ENCODE measurements at places on chromosomes 3 and 15.

DNA sequence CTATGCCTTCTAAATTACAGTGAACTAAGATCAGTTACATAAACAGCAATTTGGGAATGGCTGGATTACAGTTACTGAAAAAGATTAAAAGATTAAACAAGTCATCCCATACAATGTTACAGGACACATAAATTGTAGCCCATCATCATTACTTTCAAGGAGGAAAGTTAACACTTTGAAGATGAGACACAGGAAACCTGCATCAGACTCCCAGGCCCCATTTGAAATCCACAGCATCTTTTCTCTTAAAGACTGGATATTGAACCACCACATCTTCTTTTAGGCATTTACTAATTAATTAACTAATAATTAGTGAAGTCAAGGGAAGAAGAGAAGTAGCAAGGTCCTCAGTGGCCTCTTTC is 170.2 kb downstream of the PLCL2 start:
- no peak for DNase-seq

DNA sequence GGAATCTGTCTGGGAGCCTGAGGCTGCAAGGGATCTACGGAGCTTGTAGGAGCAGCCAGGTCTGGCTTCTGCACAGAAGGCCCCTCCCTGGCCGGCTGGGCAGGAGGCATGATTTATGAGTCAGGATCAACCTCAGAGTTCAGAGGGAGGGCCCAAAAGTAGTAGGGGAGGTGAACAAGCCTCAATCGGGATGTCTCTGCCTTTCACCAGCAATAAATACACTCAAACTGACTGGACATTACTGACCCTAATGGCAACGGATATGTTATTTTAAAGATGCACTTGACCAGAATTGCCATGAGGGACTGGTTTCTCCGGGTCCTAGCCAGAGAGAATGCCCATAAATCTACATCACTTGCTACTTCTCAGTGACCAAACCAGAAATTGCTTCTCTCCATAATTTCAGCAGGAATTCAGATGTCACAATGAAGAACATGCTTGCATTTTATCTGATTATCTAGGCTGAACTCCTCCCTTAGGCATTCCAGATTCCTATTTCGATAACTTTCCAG is 109.6 kb upstream of the LMOD3 start:
- no peak for DNase-seq

DNA sequence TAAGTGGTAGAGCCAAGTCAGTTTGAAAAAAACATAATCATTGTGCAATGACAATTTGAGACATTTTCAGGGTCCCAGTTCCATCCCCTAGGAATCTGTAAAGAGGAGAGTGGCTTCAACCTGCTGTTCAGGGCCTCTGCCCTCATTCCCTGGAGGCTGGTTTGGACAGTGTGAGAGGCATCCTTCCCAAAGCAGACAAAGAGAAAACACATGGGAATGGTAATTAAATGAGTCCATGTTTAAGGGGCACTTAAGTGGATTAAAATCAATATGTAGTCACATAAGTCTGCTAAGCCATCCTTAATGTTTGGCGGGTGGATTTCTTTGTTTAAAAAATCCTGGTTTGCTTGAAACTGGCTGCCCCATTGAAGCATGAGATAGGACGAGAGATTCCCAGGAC is 146.3 kb upstream of the CTDSPL start:
- no peak for DNase-seq

DNA sequence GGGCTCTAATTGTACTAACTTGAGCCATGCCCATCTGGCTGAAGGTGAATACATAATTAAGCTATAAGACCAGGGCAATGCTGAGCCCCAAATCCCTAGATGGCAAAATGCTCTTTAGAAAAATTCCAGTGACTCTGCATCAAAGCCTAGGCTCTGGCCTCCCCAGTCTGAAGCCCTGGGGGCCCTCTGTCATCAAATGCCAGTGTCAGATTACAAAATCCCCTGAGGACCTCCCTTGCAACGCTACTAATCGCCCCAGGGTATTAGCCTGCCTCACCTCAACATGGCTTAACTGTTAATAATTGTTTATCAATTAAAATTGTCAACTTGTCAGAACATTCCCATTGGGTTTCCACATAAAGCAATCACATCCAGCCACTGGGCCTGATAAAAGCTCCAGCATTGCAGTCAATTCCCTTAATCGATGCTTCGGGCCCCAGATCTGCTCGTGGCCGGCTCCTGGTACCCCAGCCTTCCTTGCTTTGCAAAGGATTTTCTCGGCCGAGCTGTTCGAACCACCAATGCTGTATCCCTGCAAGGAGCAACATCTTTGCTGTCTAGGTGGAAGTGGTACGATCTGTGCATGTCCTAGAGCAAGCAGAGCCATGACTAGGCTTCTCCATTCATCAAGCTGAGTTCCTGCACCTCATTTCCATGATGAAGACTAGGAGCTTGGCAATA is 151.7 kb downstream of the MEGF11 start:
- DNase-seq, result no peak

DNA sequence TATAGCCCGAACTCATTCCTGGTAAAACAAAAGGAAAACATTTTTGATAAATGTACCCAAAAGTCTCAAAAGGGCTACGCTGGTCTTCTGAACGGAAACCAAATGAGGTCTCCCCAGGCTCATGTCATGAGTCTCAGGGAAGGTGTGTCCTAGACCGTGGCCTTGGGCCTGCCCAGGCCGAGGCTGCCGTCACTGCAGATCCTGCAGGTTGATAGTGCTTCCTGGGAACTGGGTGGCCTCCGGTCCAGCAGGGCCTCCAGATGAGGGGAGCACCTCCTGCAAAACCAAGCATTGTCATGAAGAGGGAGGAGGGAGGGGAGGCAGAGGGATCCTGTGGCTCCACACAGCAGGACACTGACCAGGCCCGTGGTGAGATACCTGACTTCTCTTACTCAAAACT is 37.5 kb downstream of the ZXDC start:
- DNase-seq, result no peak

- no peak for DNase-seq
Measured at GRCh38 chr3:170320461-170321121, 36.9 kb upstream of the SKIL start.

GRCh38 chr15:75720787-75721479 is 8.3 kb upstream of the CSPG4 start:
- DNase-seq, result peak; percentile 87

DNA sequence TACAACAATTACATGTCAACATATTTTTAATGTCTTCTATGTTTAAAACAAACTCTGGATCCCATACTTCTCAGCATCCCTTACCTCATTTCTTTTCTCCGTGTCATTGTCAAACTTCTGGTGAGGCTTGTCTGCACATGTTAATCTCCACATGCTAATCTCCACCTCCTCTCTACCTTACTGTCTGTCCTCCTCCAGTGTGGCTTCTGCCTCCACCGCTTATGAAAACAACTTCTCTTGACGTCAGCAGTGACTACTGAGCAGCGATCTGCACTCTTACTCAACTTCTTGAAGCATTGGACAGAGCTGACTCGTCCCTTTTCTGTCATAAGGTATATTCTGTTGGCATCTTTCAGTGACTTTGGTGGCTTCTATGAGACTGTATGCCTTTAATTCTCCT is 338.2 kb upstream of the THRB start:
- DNase-seq, result no peak

- DNase-seq, result no peak
Measured at GRCh38 chr3:55797775-55798174, 310.7 kb upstream of the WNT5A start.

GRCh38 chr3:133836497-133837158 is 31.0 kb downstream of the SRPRB start:
- DNase-seq, result no peak

DNA sequence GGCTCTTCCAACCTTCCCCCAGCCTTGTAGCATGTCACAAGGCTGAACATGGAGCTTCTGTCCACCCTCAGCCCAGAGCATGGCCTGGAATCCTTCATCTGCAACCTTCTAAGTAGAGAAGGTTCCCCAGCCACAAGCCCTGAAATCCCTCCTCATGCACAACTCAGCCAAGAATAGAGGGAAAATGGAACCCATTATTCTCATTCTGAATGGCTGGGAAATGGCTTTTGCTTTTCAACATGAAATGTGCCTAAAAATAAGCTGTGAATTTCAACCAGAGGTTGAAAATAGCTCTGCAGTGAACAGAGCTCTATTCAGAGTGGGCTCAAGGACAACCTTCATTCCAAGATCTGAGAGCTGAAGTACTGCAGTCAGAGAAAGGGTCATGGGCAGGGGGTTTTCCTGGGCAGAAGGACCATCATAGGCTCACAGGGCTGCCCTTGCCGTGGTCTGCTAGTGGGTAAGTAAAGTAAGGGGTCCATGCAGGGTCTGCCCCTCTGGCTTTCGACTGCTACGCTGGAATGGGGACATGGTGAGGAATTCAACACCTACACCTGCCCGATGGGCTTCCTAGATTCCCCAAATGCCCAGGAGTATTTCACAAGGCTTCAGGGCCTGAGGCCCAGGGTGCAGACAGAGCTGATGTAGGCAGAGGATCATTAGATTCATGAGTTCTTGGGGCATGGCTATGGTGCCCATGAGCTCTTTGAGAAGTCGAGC is 35.9 kb downstream of the POC1A start:
- DNase-seq, result no peak

DNA sequence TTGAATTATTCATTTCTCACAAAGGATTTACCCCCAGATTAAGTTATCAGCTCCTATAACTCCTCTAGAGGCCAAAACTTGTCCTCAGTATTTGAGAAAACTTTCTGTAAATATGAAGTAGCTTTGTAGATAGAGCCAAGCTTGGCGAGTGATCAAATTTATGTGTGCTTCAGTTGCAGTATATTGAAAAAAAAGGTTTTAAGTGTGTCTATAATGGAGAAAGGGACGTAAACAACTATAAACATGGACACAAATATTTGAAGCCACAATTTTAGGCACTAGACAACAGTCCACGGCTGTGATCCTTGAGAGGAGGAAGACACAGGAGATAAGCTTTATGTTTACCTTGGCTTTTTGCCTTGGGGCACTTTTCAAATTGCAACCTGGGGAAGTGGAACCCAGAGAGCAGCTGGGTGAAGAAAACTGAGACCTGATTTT is 118.7 kb downstream of the THRB start:
- no peak for DNase-seq

GRCh38 chr3:183189641-183190040 is 27.1 kb upstream of the LAMP3 start:
- peak; percentile 24 for DNase-seq

- DNase-seq, result no peak
Measured at GRCh38 chr3:111872979-111873378, 13.9 kb downstream of the PHLDB2 start.

GRCh38 chr3:14278799-14279625 is 100.4 kb downstream of the LSM3 start:
- no peak for DNase-seq

DNA sequence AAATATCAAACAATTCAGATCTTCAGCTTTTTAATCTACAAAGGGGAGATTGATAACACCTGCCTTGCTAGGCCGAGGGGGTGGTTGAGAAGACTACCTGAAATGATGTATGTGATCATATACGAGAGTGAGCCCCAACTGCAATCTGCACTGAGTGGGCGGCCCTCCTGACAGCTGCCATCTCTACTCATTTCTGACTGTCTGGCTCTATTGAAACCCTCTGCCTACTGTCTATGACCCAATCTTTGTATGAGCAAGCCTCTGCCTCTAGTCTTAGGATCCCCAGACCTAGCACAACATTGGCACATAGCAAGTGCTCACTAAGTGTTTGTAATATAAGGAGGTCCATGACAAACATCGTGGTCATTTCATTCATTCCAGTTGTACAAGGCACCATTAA is 144.4 kb upstream of the NR2F2 start:
- no peak for DNase-seq

DNA sequence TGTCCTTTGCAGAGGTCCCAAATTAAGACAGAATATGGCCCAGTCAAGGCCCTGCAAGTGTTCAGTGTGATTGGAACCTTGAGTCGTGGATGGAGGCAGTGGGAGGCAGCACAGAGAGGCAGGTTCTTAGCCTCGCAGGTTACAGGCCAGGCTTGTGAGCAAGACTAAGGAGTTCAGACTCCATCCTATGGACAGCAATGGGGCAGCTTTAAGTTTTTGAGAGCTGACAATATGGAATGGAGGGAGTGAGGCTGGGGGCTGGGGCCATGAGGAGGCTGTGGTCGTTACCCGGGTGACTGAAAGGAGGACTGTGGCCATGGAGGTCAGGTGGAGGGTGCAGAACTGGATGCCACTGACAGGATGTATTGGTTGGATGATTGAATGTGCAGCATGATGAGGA is 74.1 kb upstream of the PRR23C start:
- no peak for DNase-seq

GRCh38 chr15:70055601-70056051 is 42.1 kb downstream of the TLE3 start:
- no peak for DNase-seq

DNA sequence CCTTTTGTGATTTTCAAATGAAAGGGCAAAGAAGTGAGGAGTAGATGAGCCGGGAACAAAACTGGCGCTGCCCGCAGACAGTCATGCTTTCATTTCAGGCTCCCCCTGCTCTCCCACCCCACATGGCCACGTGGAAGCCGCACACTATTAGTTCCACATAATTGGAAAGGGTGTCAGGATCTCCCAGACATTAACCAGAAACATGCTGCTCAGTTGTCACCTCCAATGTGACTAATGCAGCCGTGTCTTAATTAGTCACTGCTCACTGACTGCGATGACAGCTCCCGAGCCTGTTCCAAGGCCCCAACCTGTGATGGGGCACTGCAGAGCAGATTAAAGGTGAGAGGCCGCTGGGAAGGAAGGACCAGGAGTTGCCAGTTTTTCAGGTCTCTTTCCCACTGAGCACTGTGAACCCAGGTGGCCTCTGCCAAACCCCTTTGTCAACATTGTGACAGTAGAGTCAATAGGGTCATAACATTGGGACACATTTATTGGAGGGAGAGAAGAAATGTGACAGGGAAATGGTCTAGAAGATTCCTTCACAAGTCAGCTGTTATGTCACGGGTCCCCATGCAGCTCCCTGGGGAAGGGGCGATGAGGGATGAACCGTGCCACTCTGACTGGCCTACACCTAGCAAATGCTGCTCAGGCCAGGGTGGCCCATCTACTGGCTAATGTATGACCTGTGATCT is 38.6 kb upstream of the SFMBT1 start:
- DNase-seq, result peak; percentile 46

GRCh38 chr3:30354972-30355371 is 251.4 kb upstream of the TGFBR2 start:
- no peak for DNase-seq

GRCh38 chr15:74795966-74796625 is 14.2 kb downstream of the CSK start:
- no peak for DNase-seq

- peak; percentile 61 for DNase-seq
Measured at GRCh38 chr3:9915254-9916141, 1.4 kb upstream of the IL17RC start.

DNA sequence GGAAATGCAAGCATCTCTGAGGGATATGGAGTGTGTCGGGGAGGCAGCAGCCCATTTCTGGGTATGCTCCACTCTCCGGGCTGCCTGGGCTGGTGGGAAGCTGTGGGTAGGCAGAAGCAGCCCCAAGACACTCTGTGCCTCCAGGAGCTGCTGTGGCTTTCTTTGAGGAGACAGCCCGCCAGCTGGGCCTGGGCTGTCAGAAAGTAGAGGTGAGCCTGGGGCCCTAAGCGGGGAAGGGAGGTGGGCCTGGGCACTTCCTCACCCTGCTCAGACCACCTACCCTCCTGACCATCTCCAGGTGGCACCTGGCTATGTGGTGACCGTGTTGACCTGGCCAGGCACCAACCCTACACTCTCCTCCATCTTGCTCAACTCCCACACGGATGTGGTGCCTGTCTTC is 1.7 kb downstream of the ACY1 start:
- DNase-seq, result no peak
